ENCODE measurements at places on chromosomes 7 and 10.
A peak's percentile ranks its signal among the peaks of the same experiment; 100 is the strongest.

GRCh38 chr7:121505021-121505420, 108.9 kb upstream of the FAM3C start:
- DNase-seq: no peak

DNA sequence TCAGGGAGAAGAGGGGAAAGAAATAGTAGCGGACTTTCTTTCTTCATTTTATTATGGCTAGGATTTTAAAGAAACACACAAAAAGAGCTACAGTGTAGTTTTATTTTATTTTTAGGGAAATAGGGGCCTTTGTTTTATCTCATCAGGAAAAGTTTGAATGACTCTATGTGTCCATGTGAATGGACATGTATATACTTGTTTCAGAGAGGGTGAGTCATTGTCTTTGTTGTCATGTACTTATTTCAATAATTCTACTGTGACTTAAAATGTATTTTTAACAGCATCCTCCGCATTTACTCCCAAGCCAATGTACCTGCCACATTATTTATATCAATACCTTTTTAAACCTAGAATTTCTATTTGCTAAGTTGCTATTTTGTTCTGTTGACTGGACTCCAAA, 569.5 kb downstream of the SORCS3 start:
- DNase-seq: no peak

GRCh38 chr10:104076743-104077160, 8.9 kb downstream of the COL17A1 start:
- DNase-seq: no peak

- DNase-seq: no peak
Observed at GRCh38 chr7:111820121-111820520, 257.8 kb upstream of the IMMP2L start.

- DNase-seq: peak; percentile 72
Observed at GRCh38 chr10:117167789-117168674, 29.3 kb upstream of the KCNK18 start.

GRCh38 chr10:57972783-57973182, 294.9 kb downstream of the IPMK start:
- no peak for DNase-seq

GRCh38 chr10:126373972-126374371, 14.3 kb downstream of the ADAM12 start:
- no peak for DNase-seq

GRCh38 chr10:121566755-121567154, 31.5 kb downstream of the FGFR2 start:
- no peak for DNase-seq

DNA sequence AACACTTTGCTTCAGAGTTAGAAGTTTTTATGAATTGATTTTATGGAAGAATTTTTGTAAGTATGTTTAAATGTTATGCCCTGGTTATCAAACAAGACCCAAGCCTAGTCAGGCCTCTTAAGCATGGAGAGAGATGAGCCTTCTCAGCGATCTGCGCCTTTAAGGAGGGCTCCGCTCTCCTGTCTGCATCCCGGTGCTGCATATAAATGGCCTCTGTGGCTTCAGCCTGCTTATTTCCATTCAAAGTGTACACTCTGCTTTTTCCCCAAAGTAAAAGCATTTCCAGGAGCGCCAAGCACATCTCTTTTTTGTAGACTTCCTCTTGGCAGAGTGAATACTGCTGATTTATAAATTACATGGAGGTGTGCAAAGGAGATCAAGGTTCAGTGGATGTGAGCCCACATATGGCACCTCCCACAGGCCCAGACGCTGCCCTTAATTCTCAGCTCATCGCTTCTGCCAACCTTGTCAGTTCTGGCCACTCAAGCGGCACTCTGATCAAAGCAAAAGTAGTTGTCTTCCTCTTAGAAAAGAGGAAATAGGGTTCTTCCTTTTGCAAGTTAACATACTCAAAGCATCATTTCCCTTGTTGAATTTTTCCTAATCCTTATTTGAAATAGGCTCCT, 70.0 kb upstream of the SFMBT2 start:
- DNase-seq: no peak

DNA sequence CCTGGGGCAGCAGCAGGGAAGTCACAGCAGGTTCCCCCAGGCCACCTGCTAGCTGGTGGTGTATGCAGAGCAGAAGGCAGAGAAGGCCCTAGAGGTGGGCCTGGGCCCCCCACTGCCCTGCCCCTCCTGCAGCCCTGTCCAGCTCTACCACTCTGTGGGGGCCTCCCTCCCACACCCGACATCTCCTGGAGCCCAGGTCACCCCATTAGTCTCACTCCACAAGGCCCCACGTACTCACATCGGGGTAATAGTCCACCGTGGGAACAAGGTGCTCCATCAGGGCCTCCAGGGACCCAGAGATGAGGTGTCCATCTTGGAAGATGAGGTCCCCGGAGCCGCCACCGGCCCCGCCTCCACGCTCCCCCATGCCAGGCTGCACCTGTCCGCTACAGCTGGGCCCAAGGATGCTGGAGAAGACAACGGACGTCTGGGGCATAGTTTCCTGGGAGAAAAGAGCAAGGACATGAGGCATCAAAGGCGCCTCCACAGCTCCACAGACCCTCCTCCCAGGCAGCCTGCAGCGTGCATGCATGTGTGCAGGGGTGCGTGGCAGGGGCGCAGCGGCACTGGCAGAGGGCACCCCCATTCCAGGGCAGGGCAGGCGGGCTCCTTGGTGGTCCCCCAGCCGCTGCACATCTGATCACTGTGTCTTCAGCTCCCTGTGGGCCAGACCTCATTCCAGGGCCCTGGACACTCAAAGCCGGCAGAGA, 61.0 kb downstream of the RASGEF1A start:
- no peak for DNase-seq

DNA sequence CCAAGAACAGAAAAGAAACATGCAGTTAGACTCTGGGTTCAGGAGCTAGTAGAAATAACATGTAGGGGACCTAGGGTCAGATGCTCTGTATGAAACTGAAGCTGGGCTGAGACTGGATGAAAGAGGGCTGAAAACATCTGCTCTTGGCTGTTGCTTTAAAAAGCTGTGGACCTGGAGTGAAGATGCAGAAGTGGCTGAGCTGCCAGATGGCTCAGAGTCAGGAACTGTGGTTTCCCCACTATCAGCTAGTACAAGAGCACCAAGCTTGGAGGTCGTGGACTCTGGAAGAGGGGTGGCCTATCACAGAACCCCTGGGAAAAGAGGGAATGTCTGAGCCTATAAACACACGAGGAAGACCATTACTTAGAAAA, 5.9 kb downstream of the ADK start:
- no peak for DNase-seq

DNA sequence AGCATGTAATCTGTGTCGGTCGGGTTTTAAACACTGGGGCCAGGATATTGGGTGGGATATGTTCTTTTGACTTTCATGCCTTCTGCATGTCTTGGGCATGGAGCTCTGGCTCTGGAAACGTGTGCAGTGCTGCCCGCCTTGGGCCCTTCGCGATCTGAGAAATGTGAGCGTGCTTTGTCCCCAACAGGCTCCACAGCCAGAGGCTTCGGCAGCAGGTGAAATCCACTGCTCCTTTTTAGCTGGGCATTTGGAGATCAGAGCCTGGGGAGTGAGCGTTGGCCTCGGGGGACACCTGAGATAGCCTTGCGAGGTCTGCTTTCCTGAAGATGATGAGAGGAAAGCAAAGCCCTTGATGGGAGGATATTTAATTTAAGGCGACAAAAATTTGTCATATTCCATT, 137.8 kb downstream of the ACTR3B start:
- no peak for DNase-seq

- DNase-seq: no peak
Observed at GRCh38 chr7:27254625-27255024, 12.0 kb downstream of the EVX1 start.

DNA sequence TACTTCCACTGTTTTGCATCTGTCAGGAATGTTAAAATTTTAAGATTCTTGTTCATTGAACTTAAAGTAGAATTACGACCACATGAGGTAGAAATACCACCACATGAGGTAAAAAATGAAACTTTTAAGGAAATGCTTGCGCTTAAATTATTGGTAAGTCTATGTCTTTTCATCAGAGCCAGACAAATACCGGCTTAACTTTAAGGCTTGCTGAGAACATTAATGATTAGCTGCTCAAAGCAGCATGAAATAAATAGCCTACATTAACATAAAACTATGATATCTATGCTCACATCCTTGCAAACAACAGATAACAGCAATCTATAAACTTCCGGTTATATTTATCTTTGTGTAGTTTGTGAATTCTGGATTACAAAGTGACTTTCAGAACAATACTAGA, 26.9 kb upstream of the SCIN start:
- DNase-seq: no peak

- no peak for DNase-seq
Observed at GRCh38 chr7:70142247-70142932, 544.1 kb downstream of the AUTS2 start.

GRCh38 chr10:89481662-89482061, 53.7 kb downstream of the SLC16A12 start:
- DNase-seq: no peak

DNA sequence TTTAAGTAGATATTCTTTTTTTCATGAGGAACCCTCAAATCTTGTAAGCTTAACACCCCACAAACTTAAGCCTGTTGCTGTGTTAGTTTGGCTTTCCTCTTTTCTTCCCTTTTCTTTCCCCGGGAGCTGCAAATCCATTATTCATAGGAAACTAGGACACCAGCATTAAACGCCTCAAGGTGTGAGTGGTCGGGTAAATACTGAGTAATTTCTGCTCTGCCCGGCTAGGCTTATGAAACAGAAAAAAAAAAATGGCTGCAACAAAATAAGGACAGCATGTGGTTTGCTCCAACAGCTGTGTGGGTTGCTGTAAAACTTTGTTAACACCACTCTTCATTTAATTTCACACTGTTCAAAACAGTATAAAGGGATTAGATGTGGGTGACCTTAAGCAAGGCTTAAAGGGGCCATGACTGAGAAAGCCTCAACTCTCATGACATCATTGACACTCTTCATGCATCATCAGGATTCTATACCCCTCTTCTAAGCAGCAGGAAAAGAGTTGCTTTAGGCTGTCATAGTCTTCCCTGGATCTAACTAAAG, 104.1 kb downstream of the AOAH start:
- no peak for DNase-seq

- DNase-seq: no peak
Observed at GRCh38 chr7:139294951-139295575, 46.1 kb upstream of the FMC1 start.

- no peak for DNase-seq
Observed at GRCh38 chr7:114402876-114403635, 11.6 kb upstream of the FOXP2 start.

DNA sequence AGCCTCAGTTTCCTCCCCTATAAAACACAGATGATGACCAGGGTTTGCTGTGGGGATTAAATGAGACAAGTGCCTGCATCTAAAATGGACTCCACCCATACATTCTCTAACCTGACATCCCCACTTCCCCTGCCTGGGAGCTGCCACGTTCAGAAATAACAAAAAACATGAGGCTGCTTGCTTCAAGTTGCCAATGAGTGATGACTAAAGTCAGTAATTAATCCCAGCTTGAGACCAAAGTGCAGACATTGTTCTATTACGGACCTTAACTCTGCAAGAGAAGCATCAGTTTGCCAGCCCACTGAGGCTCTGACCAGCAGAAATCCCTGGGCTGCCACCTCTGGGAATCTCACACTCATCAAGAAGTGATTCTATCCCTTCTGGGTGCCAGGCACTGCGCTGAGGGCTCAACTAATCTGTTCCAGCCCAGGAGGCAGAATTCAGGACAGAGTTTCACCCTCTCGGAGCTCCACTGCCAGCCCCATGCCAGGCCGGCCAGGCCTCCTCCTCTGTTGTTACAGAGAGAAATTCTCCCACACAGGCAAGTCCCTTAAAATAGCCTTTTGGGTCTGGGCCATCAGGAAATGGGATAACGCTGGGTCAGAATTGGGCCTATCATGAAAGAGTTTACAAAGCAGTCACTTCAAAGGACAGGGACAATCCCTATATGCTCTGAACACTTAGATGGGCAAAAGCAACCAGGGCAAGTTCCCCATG, 11.4 kb downstream of the SH3PXD2A start:
- DNase-seq: no peak

GRCh38 chr7:70426249-70426880, 705.6 kb upstream of the GALNT17 start:
- DNase-seq: no peak

- DNase-seq: no peak
Observed at GRCh38 chr10:132647424-132647823, 109.8 kb downstream of the INPP5A start.

DNA sequence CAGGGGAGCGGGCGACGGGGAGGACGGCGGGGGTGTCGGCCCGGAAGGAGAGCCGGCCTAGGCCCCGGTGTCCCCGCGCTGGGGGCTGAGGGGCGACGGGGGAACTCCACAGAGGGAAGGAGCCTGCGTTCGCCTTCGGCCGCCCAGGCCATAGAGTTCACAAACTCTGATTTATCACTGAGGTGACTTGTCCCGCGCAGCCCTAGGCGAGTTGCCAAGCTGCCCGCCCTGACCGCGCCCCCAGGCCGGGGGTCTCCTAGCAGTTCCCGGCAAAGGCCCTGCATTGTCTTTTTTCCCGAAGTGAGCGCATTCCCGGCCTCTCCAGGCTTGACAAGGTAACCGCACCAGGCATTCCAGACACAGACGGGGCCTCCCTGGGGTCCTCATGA, 2.9 kb upstream of the NKX6-2 start:
- DNase-seq: no peak

DNA sequence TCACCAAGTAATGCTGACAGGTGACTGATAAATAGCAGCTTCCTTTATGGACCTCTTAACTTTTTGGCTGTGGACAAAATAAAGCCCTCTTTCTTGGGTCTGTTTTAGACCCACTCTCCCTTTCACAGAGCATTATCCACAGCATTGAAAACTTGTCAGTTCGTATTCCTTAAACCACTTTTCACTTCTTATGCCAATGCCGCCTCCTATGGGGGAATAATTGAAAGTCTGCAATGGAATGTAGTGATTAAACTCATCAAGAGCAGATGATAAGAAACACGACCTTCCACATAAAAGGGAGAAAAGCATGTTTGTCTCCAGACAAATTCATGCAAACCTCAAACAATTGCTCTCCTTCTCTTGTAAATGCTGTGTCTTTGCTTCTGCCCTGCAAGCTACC, 153.4 kb downstream of the SORCS1 start:
- no peak for DNase-seq

DNA sequence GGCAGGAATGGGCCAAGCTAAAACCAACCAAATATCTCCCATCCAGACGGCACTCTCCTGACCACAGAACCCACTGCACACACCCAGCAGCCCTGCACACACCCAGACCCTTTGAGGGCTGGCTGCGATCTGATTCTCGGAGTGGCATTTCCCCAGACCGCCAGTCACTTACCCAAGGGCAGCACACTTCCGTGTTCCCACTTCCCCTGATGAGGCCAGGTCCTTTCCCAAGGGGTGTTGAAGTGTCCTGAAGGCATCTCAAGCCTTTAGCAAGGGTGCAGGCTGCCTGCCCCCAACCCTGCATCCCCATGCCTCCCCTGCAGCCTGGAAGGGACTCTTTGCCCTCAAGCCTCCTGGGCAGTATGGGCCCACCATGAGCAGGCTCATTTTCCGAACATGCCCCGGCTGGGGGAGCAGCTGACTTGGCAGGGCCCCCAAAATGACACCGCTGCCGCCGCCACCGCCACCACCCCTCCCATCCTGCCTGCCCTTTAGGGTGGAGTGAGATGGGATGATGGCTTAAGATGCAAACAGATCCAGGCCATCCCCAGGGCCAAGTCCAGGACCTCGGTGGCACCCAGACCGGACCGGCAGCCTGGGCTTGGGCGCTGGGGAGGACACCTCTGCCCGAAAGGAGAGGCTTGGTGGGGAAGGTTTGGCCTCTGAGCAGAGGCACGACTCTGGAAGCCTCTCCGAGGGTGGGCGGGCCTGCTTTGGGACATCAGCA, 159.8 kb downstream of the NRF1 start:
- no peak for DNase-seq

GRCh38 chr10:113985297-113985844, 58.3 kb upstream of the ADRB1 start:
- DNase-seq: no peak
